ENCODE measurements at places on chromosomes 4 and X.

- no peak for DNase-seq
Observed at GRCh38 chr4:121243485-121243884, 79.4 kb upstream of the TNIP3 start.

GRCh38 chr4:109389369-109390114, 44.1 kb upstream of the SEC24B start:
- peak; percentile 49 for DNase-seq

- DNase-seq = no peak
Observed at GRCh38 chrX:3142259-3143042, 101.2 kb downstream of the ARSF start.

DNA sequence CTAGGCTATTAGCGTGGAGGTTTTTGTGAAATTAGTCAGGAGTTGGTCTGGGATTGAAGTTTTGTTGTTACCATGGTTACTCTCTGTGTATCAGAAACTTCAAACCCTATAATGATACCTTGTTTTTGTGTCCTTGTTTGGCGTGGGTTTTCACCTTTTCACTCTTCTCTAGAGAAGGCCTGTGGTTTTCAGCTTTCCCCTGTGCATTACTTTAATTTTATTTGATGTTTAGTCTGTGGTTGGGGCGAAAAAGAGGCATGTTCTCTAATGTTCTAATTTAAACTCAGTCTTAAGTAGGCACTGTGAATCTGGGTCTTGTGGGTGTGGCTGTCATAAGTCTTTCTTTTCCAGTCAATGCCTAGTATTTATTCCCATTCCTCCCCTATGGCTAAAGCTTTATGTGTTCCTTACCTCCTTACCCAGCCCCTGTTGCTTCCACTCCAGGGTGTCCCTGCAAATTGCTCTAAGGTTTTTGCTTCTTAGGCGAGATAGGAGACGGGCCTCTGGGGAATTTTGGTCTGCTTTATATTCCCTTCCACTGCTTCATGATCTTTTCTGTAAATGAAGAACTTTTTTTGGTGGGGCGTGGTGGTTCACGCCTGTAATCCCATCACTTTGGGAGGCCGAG, 326.3 kb upstream of the ZCCHC13 start:
- no peak for DNase-seq

DNA sequence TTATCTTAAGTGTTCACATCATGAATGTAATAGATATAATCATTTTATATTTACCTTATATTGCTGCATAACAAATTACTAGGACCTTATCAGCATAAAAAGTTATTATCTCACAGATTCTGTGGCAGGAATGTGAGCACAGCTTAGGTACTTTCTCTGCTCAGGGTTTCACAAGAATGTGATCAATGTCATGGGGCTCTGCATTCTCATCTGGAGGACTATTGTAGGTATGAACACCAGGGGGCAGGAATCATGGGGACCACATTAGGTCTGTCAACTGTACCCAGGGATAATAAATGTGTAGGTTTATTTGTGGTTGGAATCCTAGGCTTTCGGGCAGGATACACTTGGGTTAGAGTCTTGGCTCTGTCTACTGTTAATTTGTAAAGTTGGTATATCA, 519.2 kb downstream of the ARAP2 start:
- no peak for DNase-seq

DNA sequence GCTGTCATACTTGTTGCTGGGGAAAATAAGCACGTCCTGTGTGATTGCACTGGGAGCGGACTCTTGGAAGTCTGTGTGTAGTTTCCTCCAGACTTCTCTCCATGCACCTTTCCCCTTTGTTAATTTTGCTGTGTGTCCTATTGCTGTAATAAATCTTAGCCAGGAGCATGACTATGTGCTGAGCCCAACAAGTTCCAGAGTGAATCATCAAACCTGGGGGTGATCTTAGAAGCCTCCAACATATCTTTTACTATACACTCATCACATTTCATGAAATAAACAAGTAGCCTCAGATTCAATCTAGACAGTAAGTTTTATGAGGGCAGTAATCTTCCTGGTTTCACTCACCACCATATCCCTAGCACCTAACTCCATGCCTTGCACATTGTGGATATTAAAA, 43.3 kb upstream of the FGF13 start:
- no peak for DNase-seq

DNA sequence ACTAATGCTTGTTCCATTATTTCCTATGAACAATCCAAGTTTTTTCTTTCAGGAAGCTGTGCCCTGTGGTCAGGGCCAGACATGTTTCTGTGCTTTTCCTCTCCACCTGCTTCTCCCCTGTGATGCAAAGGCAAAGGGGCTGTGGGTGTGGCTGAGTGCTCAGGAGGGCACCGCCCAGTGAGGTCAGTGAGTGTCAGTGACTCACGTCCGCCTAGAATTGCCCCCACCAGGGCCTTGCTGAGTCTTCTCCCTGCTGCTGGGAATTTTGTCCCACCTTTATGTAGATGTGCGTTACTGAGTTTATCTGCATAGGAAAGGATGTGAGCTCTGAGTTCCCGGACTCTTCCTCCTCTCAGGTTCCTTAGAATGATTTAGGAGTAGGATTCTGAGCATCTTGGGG, 283.2 kb downstream of the DCHS2 start:
- no peak for DNase-seq

- DNase-seq = no peak
Observed at GRCh38 chr4:73725985-73726384, 14.4 kb upstream of the CXCL8 start.

DNA sequence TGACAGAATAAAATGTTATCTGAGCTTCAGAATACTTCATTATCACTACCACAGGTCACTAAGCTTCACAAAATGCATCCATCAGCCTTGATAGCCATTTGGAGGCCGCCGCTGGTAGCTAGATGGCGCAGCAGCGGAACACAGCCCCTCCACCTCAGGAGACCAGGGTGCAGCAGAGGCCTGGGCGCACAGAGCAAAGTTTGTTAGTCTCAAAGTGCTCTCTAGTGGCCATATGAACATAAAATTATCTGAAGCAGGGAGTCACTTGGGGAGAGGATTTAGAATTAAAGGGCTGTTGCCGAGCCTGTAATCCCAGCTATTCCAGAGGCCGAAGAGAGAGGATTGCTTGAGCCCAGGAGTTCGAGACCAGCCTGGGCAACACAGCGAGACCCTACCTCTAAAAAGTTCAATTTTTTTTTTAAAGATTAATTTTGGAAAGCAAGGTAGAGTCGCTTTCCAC, 8.1 kb upstream of the DCTD start:
- DNase-seq = peak; percentile 83

DNA sequence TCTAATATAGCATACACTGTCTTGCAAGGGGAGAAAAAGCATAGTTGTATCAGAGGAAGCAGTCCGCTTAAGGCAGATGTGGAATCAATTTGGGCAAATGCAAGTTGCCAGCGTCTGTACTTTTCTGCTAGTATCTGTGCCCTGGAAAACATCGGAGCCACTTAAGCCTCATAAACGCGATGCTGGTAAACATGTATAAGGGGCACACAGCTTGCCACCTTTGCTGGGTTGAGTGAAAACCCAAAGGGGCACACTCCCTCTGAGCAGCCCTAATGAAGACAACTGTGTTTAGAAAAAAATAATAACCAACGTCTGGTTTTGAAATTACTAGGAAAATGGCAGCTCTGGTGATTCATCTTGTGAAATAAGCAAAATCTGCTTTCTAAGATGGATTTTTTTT, 24.3 kb downstream of the SMIM20 start:
- no peak for DNase-seq

- DNase-seq = peak; percentile 17
Observed at GRCh38 chr4:75658876-75659275, 14.3 kb downstream of the G3BP2 start.

DNA sequence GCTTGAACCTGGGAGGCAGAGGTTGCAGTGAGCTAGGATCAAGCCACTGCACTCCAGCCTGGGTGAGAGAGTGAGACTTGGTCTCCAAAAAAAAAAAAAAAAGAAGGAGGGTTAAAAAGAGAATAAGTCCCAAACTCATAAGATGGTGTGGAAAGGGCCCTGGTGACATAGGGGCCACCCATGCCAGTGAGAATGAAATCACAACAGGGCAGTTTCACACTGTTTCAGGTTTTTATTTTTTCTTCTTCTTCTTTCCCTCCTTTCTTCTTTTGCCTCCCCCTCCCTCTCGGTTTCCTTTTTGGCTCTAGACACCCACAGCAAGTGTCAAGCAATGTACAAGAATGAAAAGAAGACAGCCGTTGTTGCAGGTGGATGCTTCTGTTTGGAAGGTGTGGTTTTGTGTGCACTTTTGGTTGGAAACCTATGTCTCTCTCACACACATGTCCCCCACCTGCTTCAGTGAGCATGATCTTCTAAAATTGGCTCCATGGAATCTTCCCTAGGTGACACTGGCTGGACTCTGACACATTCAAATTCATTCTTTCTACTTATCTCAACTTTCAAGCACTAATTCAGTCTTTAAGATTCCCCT, 14.4 kb upstream of the TLR8 start:
- no peak for DNase-seq

DNA sequence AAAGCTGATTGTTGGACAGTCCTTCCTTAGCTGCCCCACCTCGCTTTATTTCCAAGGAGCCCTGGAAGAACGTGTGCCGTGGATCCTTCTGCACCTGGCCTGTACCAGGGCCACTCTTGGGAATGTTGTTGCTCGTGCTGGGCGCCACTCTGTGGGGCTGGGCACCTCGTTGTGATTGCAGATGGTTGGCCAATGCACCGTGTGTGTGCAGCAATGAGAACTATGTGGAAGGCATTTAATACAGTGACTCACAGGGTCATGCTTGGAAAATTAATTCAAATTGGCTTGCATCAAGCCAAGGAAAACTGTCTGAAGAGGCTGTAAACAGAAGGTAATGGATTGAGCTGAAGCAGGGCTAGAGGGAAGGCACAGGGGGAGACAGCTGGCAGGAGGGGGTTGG, 37.0 kb upstream of the CD99L2 start:
- no peak for DNase-seq

DNA sequence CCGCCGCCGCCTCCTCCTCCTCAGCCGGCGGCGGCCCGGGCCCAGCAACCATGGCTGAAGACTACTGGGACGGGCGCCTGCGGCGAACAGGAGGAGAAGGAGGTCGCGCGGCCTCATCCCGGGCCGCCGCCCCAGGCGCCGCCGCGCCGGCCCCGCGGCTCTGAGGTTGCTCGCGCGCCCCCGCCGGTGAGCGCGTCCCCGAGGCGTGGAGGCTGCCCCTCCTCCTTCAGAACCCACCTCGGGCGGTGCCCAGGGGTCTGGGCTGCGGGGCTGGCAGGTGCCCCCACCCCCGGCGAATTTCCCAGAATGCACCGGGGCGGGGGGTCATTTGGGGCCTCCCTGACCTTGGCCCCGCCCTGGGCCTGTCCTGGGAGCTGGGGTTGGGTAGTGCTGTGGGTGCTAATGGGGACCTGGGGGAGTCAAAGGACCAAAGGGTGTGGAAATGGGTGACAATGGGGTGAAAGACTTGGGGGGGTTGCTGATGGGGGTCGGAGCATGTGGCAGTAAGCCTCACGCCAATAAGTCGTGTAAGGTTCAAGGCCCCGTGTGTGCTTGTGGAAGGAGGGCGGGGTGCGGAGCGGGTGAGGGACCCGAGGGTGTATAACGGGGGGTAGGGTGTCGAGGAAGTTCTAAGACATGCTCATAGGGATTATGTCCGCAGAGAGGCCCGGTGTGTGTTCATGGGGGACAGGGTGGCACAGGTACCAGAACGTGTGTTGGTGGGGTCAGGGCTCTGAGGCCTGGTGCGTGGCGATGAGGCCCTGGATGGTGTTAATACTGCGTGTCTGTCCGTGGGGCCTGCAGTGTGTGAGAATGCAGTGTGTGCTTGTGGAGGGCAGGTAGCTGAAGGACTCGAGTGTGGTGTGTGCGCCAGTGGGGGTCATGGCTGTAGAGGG, 687 bp downstream of the CDK16 start:
- peak; percentile 82 for DNase-seq

DNA sequence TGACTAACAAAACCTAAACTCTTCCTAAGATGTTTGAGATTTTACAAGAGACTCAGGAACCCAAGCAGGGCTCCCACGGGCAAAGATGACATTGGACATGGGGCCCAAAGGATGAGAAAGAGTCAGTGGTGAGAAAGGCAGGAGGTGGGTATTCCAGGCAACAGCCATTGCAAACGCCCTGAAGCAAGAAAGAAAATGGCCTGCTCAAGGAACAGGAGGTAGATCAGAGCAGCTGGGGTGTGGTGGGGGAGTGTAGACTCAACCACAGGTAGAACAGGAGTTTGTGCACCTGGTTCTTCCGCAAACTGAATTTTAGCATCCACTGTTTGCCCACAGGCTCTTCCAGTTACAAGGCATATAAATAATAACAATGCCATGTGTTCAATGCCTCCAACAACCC, 3.3 kb downstream of the PPP2R2C start:
- DNase-seq = no peak

GRCh38 chr4:7158081-7158750, 34.1 kb upstream of the SORCS2 start:
- DNase-seq = no peak

GRCh38 chr4:140326395-140326993, 47.0 kb upstream of the SCOC start:
- no peak for DNase-seq

- DNase-seq = no peak
Observed at GRCh38 chrX:82816001-82816400, 692.1 kb upstream of the POU3F4 start.

DNA sequence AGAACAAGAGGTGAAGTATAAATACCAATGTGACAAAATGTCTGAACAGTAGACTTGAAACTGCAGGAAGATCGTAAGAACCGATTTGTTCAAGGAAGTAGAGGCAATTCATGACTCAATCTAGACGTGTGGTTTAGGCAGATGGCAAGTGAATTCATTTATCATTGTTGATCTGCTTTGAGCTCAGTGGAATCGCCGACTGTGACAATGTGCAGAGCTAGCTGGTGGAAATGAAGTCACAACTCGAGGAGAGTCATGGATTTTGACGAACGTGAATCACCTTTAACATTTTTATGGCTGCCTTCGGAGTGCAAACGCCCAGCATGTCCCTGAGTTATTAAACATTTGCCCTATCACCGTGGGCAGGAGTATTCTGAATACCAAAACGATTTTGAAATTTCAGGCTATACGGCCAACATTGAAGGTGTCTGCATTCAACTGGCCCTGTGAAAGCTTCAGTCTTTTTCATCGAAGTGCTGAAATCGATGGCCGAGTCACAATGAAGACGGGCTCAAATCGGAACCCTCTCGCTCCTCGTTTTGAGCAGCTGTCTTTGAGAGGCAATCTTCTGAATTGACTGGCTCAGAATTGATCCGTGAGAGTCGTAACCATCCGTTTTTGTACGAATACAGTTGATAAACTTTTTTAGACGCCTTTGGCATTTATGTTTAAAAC, 689 bp upstream of the OGT start:
- peak; percentile 62 for DNase-seq

- no peak for DNase-seq
Observed at GRCh38 chr4:133096972-133097371, 52.1 kb upstream of the PCDH10 start.

DNA sequence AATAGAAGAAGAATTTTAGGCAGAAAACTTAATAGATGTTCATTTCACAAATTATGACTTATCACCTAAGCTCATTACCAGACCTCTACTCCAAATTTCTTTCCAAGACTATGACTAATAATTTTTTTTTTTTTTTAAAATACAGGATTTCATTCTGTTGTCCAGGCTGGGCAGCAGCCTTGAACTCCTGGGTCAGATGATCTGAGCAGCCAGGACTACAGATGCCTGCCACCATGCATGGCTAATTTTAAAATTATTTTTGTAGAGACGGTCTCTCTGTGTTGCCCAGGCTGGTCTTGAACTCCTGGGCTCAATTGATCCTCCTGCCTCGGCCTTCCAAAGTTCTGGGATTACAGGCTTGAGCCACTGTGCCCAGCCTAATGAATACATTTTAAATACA, 119.2 kb downstream of the ARHGAP10 start:
- DNase-seq = no peak
